ENCODE measurements at places on chromosomes 12 and 14. TPM values are rescaled to one million over a fixed set of nuclear protein-coding genes. Genes with fewer than 3 reads are reported as not detected.

GRCh38 chr12:116916714-116917114, 6.0 kb downstream of the FBXW8 start:
- peak; percentile 92 for DNase-seq

GRCh38 chr12:26195250-26195640, at the start of gene SSPN:
TSS of gene SSPN (plus strand) at chr12:26195573. CDS start at chr12:26195673, 100 bp downstream.
- DNase-seq = no peak

GRCh38 chr12:11861155-11861863, 209.4 kb upstream of the BCL2L14 start:
- no peak for DNase-seq

Gene GRIP1
- total RNA-seq = 3.0 TPM

Measured in epithelial cell of proximal tubule (primary cell).